ENCODE measurements at places on chromosomes 7 and 10. TPM values are rescaled to one million over a fixed set of nuclear protein-coding genes. Genes with fewer than 3 reads are reported as not detected.

The NKX2-3 gene
- total RNA-seq: not detected

The VIPR2 gene
- 0.98 TPM for total RNA-seq

The C10orf53 gene
- total RNA-seq: not detected

The CD36 gene
- 3.0 TPM for total RNA-seq

The VSIR gene
- 91.1 TPM for total RNA-seq

The SRRM3 gene
- total RNA-seq: not detected

The GPAM gene
- 4.3 TPM for total RNA-seq

The TDRD1 gene
- 0.35 TPM for total RNA-seq

The KAZALD1 gene
- 1.5 TPM for total RNA-seq

The C10orf143 gene
- 10.2 TPM for total RNA-seq

The ZC3HAV1L gene
- total RNA-seq: 0.78 TPM

The LIPK gene
- not detected for total RNA-seq

The SPDYE5 gene
- total RNA-seq: not detected

The H2BK1 gene
- total RNA-seq: 1.8 TPM

The ANKRD30A gene
- total RNA-seq: not detected

The NEURL1 gene
- 2.1 TPM for total RNA-seq

The LBX1 gene
- total RNA-seq: not detected

The SPDYE11 gene
- not detected for total RNA-seq

The UFSP1 gene
- 9.2 TPM for total RNA-seq

The ELN gene
- 0.67 TPM for total RNA-seq

The PI4K2A gene
- 33.8 TPM for total RNA-seq

The PPP2R2D gene
- 37.1 TPM for total RNA-seq

The ADRB1 gene
- total RNA-seq: 0.29 TPM

The UNCX gene
- not detected for total RNA-seq

The MCM10 gene
- total RNA-seq: 0.08 TPM

The INA gene
- total RNA-seq: not detected

The MGMT gene
- 17.6 TPM for total RNA-seq

The SLC13A1 gene
- total RNA-seq: not detected

The GPC2 gene
- 30.6 TPM for total RNA-seq

The EBLN1 gene
- not detected for total RNA-seq

The IDI2 gene
- total RNA-seq: not detected

The ITGB8 gene
- not detected for total RNA-seq

The VCL gene
- total RNA-seq: 11.3 TPM

The SH2B2 gene
- total RNA-seq: 2.0 TPM

The OR2A12 gene
- total RNA-seq: not detected

The NXPH1 gene
- total RNA-seq: not detected

The PTN gene
- total RNA-seq: not detected

The OLAH gene
- not detected for total RNA-seq

The ZKSCAN1 gene
- total RNA-seq: 103 TPM

The TAS2R39 gene
- not detected for total RNA-seq

The MRC1 gene
- 3.3 TPM for total RNA-seq

The NRP1 gene
- total RNA-seq: 3.2 TPM

The NUTM2D gene
- 4.0 TPM for total RNA-seq

The CTAGE4 gene
- total RNA-seq: not detected

The FAM25A gene
- not detected for total RNA-seq

The CCL24 gene
- total RNA-seq: not detected

The SRI gene
- total RNA-seq: 55.7 TPM

The ZDHHC4 gene
- 31.8 TPM for total RNA-seq

The NME8 gene
- total RNA-seq: 5.5 TPM

The ZNF248 gene
- 5.4 TPM for total RNA-seq

The UTF1 gene
- total RNA-seq: not detected

The ANXA8L1 gene
- not detected for total RNA-seq

The NOS3 gene
- total RNA-seq: 15.6 TPM

The GFRA1 gene
- not detected for total RNA-seq

The CNNM1 gene
- 0.33 TPM for total RNA-seq

The SPDYE9 gene
- not detected for total RNA-seq

The TUBB8 gene
- total RNA-seq: not detected
